NCI-H1417 treated with DMSO at 0.1 percent for 48 hours (cell line): ENCODE measurements at places on chromosomes 7 and 10.

DNA sequence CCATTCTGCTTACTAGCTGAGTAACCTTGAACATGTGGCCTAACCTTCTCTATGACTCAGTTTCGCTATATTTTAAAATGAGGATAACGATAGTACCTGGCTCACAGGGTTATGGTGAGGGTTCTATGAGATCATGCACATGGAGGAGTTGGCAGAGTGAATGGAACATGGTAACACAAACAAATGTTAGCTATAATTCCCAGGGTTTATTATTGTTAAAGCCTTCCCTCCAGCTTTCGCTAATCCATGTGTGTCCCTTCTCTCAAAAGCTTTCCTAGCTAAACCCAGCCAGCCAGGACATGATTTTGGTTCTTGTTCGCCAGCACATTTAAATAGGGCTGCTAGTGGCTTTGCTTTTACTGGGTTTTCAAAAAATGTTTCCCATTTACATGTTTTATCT lies 361.0 kb upstream of the NFE2L3 start:
- no peak for DNase-seq

DNA sequence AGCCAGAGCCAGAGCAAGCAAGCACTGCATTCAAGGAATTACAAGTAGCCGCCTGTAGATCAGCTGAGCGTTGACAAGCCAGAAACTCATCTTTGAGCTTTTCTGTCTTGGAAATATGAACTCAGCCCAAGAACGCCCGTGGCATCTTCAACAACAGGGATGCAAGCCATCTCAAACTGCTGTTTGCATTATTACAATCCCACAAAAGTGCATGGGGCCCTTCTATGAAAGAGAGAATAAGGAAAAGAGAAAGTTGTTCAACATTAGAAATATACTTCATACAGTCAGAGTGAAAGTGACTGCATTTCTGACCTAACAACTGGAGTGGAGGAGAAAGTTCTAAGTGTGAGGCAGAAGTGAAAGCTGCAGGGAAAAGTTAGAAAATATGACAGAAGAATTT lies 6.5 kb downstream of the SGCE start:
- no peak for DNase-seq

- DNase-seq, result no peak
Observed at GRCh38 chr10:44206127-44206818, 178.6 kb downstream of the CXCL12 start.

DNA sequence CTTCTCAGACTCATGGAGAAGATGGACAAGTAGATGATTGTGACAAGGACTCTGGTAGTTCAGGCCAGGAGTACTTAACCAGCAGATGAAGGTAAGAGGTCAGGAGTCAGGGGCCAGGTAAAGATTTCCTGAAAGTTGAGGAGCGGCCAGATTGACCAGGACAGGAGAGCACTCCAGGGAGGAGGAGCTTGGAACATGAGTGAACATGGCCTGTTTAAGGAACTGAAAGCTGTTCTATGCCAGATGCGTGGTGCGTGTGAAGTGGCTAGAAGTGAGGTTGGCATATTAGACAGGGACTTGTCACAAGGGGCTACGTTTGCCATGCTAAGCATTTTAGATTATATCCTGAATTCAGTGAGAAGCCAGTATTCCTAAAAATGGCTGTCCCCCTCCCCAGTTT lies 157.2 kb downstream of the WNT2 start:
- DNase-seq, result no peak

- no peak for DNase-seq
Observed at GRCh38 chr7:112926018-112926417, 135.8 kb upstream of the TMEM168 start.

GRCh38 chr10:33799281-33799943 lies 464.9 kb upstream of the NRP1 start:
- DNase-seq, result no peak

- no peak for DNase-seq
Observed at GRCh38 chr7:158393926-158394625, 193.5 kb downstream of the PTPRN2 start.
